ENCODE measurements at places on chromosomes 1 and 21. TPM values are rescaled to one million over a fixed set of nuclear protein-coding genes. Genes with fewer than 3 reads are reported as not detected.

The IFT25 gene
- 23.0 TPM for total RNA-seq

The C4BPA gene
- total RNA-seq: not detected

The ATP5PB gene
- 361 TPM for total RNA-seq

The ZNHIT6 gene
- total RNA-seq: 9.8 TPM

The RNF186 gene
- total RNA-seq: 0.12 TPM

The FASLG gene
- total RNA-seq: not detected

The SIPA1L2 gene
- total RNA-seq: 0.44 TPM

The AMY2A gene
- not detected for total RNA-seq

Measured in uterine smooth muscle cell (primary cell).